ENCODE measurements at places on chromosomes 11 and 22.

DNA sequence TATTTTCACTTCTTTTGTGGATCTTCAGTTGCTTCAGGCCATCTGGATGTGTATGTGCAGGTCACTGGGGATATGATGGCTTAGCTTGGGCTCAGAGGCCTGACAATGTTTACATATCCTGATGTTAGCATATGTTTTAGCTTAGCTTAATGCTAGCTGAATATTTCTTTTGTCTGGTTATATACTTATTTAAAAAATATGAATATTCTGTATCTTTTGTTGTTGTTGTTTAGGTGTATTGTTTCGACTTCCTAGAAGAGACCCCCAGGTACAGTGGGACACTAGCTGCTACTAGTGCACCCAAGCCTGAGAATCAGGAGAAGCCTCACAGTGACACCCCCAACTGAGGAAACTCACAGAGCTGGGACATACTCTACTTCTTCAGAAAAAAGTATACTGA, at the start of gene KDM4E:
Gene KDM4E (plus strand): TSS at position 301 of the 400 bp plus-strand sequence. CDS start 300 bp downstream, outside the sequence.
- no peak for DNase-seq

DNA sequence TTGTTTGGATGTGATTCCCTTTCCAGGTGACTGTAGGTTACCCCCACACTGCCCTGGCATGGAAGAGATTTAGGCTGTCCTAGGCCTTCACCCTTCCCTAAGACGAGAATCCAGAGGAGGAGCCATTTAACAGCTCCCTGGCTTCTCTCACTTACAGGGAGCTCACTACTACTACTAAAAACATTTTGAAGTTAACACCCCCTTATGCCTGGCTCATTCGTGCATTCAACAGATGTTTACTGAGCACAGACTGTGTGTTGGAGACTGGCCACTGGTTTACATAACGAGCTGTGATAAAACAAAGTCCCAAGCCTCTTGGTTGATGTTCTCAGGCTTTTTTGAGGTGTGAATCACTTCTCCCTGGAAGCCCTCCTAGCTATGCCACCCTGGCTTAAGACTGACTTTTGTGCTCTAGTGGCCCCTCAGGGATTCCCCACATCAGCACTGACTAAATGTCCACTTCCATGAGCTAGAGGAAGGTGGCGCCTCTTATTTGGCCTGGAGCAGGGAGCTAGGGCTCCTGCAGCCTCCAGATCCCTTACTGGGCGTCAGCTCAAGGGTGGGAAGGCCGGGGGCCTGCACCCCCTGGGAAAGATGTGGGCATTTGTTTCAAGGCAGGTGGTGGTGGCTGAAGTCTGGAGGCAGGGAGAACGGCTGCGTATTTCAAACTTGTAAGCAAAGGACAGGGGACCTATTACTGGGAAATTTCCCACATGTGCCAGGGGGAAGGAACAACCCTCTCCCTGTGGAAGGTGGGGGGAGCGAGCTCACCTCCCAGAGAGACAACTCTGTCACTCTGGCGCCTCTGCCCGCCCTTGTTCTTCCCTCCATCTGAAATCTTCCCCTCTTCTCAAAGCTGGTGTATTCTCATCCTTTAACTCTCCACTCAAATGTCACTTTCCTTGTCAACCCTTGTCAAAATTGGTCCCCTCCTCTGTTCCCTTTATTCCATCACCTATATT, 19.4 kb upstream of the MALAT1 start:
- DNase-seq = no peak

DNA sequence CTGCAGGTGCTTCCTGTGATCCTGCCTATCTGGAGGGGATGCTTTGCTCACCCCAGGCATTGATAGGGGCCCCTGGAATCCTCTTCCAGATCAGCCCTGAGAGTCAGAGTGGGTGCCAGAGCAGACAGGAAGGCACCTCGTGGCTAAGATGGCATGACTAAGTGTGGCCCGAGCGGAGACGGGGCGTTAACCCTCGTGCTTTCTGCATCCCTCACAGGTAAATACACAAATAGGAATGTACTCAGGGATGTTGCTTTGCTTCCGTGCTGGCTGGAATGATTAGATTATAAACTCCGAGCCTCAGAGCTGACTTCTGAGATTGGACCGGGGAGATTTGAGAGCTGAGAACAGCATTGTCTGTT, 312.7 kb upstream of the B3GAT1 start:
- no peak for DNase-seq

- no peak for DNase-seq
Observed at GRCh38 chr11:4658629-4659445, 15.1 kb downstream of the OR51E1 start.

DNA sequence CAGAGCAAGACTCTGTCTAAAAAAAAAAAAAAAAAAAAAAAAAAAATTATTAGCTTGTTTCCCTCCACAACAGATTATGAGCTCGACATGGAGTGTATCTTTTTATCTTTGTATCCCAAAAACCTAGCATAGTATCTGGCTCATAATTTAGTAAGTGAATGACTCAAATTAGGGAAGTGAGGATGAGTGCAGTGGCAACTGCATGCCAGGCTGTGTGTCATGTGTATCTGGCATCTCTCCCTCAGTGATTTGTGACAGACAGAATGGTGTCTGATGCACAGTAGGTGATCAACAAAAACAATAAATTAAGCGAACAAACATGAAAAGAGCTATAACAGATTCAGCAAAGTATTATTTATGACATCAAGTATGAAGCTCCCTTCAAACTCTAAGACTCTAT, 7.2 kb downstream of the STK33 start:
- DNase-seq = no peak

- DNase-seq = no peak
Observed at GRCh38 chr11:61866231-61866957, 25.0 kb downstream of the FADS3 start.

DNA sequence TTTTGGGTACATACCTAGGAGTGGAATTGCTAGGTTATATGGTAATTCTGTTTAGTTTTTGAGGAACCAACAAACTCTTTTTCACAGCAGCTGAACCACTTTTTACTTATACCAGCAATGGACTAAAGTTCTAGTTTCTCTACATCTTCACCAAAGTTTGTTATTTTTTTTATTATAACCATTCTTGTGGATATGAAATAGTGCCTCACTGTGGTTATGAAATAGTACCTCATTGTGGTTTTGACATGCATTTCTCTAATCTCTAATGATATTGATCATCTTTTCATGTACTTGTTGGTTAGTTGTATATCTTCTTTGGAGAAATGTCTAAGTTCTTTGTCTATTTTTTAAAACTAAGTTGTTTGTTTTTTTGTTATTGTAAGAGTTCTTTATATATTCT, 27.2 kb downstream of the STIM1 start:
- no peak for DNase-seq

- no peak for DNase-seq
Observed at GRCh38 chr11:35150454-35150853, 11.5 kb downstream of the CD44 start.

GRCh38 chr22:26990503-26991189, 333.3 kb downstream of the MIAT start:
- DNase-seq = no peak

DNA sequence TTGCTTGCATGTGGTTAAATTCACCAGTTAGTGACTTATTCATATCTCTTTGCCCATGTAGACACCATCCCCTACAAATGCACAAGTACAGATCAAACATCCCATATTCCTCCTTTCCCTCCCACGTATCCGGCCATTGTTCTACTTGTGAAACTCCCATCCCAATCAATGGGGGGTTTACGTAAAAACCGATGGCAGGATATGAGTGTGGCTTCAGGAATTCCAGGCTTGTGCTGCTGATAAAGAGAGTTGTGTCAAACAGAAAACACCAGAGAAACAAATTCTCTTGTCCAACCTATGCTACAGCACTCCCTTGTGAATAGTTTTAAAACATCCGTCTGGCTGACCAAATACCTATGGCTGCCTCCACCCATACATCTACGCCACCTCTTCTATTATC, 15.5 kb downstream of the FLI1 start:
- no peak for DNase-seq

DNA sequence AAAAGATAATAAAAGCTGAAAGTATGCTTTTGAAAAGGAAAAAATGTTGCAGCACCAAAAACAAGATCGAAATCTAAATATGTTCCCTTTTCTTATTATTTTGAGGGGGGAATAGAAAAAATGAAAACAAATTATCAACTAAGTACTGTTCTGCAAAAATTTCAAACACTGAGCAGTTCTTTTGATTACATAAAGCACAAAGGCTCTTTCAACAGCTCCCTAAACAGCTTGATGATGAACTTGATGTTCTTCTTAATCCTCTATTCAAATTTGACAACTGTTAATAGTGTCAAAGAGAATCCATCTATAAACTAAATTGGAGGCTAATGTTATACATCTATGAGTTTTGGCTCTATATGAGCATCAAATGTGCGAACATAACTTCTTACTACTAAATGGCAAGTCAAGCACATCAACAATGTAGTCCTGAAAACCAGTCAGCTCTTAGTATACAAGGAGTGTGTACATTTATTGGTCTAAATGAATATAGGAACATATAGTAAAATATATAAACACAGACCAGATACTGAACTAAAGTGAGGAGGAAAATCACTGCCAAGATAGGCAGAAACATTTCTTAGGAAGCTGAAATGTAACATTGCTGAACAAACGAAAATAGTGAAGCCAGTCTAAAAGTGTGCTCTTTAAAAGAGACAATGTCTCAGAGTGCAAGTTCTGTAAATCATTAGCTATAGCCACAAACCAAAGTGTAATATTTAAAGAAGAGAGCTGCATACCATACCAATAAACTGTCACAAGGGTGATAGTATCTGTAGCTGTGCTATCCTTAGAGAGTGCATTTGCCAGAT, 94.3 kb downstream of the SOX6 start:
- no peak for DNase-seq

DNA sequence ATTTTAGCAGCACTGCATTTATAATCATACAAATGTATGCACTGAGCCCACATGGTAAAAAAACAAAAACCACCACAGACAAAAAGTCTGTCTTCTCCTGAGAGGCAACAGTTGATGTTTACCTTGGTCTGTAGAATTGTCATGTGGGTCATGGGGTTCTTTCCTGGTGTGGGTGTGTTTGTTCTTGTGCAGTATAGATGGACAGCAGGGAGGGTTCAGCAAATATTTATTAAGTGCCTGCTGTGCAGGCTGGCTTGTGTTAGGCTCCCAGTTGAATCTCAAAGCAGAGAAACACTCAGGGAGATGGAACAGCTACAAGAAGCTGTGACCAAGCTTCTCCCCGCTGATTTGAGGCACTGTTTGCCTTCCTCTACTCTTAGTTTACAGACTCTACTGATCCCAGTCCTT, 82.2 kb downstream of the PISD start:
- DNase-seq = no peak

DNA sequence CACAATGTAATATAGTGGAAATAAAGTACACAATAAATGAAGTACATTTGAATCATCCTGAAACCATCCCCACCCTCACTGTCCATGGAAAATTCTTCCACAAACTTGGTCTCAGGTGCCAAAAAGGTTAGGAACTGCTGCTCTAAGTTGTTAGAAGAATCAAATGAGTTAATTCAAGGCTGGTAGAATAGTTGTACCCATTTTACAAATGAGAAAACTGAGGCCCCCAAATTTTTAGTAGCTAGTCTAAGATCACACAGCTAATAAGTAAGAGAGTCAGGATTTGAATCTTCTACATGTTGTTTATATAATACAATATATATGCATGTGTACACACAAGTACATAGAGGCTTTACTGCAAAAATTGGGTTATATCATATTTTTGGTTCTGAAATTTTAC, 43.1 kb downstream of the MIAT start:
- no peak for DNase-seq

- DNase-seq = no peak
Observed at GRCh38 chr11:105823495-105824033, 198.5 kb downstream of the MSANTD4 start.

- DNase-seq = no peak
Observed at GRCh38 chr22:47102081-47102480, 339.6 kb downstream of the TBC1D22A start.

DNA sequence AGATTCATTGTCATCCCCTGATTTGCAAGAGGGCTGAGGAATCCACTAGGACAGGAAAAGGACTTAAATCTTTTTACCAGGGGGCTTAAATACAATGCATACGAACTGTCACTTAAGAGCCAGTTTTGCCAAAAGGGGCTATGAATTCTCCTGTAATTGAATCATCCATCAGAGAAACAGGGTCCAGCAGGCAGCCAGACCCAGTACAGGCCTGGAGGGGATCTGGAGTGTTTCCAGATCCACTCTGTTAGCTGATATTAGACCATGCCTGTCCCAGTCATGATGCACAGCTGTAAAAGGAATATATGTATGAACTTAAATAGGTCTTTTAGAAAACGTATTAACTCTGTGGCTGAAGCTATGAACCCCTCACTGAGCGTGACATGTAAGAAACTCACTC, 53.8 kb upstream of the PRSS23 start:
- DNase-seq = no peak

GRCh38 chr11:35143297-35144135, 4.5 kb downstream of the CD44 start:
- DNase-seq = no peak

DNA sequence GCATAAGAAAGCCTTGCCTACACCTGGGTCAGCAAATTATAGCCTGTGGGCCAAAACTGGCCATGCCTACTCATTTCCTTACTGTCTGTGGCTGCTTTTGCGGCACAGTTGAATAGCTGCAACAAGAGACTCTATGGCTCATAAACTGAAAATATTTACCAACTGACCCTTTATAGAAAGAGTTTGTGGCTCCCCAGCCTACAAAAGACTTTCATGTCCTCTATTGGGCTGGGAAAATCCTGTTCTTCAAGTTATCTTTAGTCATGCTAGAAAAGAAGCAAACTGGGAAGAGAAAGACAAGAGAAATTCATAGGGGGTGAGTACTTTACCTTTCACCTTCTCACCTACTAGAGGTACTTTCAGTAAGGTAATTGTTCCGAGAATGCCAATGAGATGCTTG, 175.1 kb downstream of the SWAP70 start:
- no peak for DNase-seq

DNA sequence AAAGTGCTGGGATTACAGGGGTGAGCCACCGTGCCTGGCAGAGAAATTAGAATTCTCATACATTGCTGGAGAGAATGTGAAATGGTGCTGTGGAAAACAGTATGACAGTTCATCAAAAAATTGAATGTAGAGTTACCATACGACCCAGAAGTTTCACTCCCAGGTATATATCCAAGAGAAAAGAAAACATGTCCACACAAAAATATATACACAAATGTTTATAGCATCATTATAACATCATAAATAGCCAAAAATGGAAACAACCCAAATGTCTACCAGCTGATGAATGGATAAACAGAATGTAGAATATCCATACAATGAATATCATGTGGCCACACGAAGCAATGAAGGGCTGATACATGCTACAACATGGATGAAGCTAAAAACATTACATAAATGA, 34.6 kb downstream of the MED15 start:
- no peak for DNase-seq

GRCh38 chr11:19524171-19524671, 188.4 kb upstream of the NAV2 start:
- DNase-seq = no peak

- DNase-seq = no peak
Observed at GRCh38 chr11:133934599-133935550, 21.9 kb downstream of the IGSF9B start.

All from T-helper 22 cell (primary cell).